ENCODE measurements at places on chromosomes 1 and 21.

DNA sequence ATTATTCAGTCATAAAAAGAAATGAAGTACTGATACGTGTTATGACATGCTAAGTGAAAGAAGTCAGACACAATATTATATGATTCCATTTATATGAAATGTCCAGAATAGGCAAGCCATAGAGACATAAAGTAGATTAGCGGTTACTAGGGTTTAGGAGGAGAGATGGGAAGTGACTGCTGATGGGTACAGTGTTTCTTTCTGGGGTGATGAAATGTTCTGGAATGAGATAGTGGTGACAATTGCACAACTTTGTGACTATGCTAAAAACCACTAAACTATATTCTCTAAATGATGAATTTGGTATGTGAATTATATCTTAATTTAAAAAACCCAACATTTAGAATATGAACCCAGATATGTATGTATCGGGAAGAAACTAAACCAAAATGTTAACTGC lies 27.6 kb downstream of the IPP start:
- DNase-seq, result no peak

GRCh38 chr1:24203404-24203803 lies 16.3 kb upstream of the IFNLR1 start:
- no peak for DNase-seq

- no peak for DNase-seq
Observed at GRCh38 chr1:8495928-8496401, 178.1 kb downstream of the SLC45A1 start.

DNA sequence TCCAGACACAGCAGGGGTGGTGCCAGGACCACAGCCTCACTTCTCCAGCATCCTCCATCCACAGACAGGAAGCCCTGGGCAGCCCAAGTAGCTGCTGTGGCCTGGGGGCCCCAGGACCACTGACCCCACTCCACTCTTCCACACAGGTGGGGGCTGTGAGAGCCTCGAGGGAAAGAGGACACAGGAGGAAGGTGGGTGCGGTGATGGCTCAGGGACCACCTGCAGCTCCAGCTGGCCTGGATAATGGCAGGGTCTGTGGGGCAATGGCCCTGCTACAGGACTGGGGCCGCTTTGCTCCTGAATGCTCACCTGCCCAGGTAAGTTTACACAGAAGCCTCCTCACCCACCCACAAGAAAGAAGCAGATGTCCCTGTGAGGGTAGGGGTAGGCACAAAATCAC lies 18.3 kb upstream of the PRSS38 start:
- no peak for DNase-seq

Data from pulmonary artery endothelial cell (primary cell).